ENCODE measurements at places on chromosomes 4 and X.

GRCh38 chrX:9539605-9540387 lies 74.9 kb downstream of the TBL1X start:
- DNase-seq = no peak

- no peak for DNase-seq
Measured at GRCh38 chr4:78937837-78938236, 1.4 kb downstream of the PAQR3 start.

GRCh38 chr4:3640587-3640962 lies 108.4 kb upstream of the LRPAP1 start:
- no peak for DNase-seq

DNA sequence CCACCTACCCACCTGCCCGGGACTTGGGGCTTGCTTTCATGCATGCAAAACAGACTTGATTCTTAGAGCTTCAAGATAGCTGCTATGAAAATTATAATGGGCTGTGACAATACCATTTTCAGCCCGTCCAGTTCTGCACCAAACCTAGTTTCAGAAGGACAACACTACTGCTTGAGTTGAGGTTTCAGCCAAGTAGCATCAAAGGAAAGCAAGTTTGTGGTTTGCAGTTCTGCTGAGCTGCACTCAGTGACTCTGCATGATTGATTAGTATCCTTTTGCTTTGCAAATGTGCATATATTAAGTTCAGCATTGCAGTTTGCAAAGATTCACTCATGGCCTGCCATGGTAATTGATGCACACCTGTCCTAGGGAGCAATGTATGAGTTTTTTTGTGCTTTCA lies 442.7 kb downstream of the RPA4 start:
- no peak for DNase-seq

DNA sequence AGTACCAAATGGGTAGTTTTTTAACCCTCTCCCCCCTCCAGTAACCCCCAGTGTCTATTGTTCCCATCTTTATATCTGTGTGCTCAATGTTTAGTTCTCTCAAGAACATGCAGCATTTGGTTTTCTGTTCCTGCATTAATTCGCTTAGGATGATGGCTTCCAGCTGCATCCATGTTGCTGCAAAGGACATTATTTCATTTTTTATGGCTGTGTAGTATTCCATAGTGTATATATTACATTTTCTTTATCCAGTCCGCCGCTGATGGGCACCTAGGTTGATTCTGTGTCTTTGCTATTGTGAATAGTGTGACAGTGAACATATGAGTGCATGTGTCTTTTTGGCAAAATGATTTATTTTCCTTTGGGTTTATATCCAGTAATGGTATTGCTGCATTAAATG lies 31.9 kb upstream of the CLTRN start:
- no peak for DNase-seq

DNA sequence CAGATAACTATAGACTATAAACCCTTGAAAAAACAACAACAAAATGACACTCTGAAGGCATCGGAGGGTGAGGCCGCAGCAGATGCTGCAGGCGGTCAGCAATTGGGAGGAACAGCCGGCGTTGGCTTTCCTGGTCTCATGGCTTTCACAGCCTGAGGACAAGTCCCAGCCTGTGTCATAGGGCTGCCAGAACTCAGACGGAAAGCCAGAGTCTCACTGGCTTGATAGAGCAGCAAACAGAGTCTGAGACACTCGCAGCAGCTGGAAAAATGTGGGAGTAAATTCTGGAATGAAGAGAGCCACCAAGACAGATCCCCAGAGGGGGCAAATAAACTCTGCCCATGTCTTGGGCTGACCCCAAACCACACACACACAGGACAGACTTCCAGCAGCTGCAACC lies 86.3 kb downstream of the PPP2R2C start:
- DNase-seq = no peak

DNA sequence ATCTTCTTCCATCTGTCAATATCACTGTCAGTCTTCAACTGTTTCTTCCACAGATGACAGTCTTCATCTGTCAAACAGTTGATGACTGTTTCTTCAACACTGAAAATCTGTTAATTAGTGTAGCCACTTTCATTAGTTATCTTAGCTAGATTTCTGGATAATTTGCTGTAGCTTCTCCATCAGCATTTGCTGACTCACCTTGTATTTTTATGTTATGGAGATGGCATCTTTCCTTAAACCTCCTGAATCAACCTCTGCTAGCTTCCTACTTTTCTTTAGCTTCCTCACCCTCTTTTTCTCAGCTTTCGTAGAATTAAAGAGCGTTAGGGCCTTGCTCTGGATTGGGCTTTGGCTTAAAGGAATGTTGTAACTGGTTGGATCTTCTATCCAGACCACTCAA lies 25.1 kb downstream of the USP53 start:
- no peak for DNase-seq

DNA sequence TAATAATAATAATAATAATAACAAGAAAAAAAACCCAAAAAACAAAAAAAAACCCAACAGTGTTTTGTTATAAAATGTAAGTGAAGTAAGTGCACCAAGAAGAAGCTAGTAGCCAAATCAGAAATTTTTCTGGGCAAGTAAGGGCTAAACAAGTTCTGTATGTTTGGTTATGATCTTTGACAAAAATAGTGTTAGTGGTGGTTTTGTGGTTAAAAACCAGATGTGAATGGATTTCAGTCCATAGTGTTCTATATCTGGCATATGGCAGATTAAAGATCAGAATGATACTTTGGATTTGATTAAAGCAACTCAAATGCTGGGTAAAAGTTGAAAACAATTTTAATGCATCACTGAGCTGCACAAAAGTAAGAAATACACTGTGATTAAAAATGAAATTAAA lies 116.5 kb upstream of the NDST4 start:
- no peak for DNase-seq

GRCh38 chrX:48910926-48911411 lies 477 bp downstream of the SLC35A2 start:
- DNase-seq = peak; percentile 8

GRCh38 chr4:1603413-1604135 lies 80.5 kb downstream of the FAM53A start:
- no peak for DNase-seq

Data from renal cortex interstitium (tissue), 15 donors.